Omental fat pad (tissue), 4 donors: ENCODE measurements at places on chromosomes 1 and 21. TPM values are rescaled to one million over a fixed set of nuclear protein-coding genes. Genes with fewer than 3 reads are reported as not detected.

Gene SLAMF9
- 7.2 TPM for total RNA-seq

Gene C1orf122
- 75.0 TPM for total RNA-seq

Gene C1orf87
- not detected for total RNA-seq

Gene BSND
- total RNA-seq: not detected

Gene CFHR4
- total RNA-seq: not detected

Gene UBQLN4
- 16.2 TPM for total RNA-seq

Gene GADD45A
- 32.1 TPM for total RNA-seq

Gene DENND2D
- 31.9 TPM for total RNA-seq

Gene HJV
- total RNA-seq: not detected

Gene METTL25B
- 25.4 TPM for total RNA-seq

Gene MCOLN3
- total RNA-seq: 5.3 TPM

Gene FCMR
- total RNA-seq: 9.5 TPM

Gene ETV3L
- total RNA-seq: not detected

Gene CAMTA1
- total RNA-seq: 57.8 TPM

Gene DCAF6
- 98.4 TPM for total RNA-seq

Gene TMEM201
- 5.2 TPM for total RNA-seq

Gene TMPRSS2
- total RNA-seq: not detected

Gene SPATA45
- not detected for total RNA-seq

Gene NFYC
- total RNA-seq: 29.8 TPM

Gene TMCO1
- total RNA-seq: 55.2 TPM

Gene LIN28A
- not detected for total RNA-seq

Gene NBPF4
- not detected for total RNA-seq

Gene SFT2D2
- total RNA-seq: 41.0 TPM

Gene HAO2
- not detected for total RNA-seq

Gene TMIGD3
- total RNA-seq: 4.4 TPM

Gene A3GALT2
- total RNA-seq: not detected

Gene ISG20L2
- total RNA-seq: 32.1 TPM

Gene OXCT2
- 0.24 TPM for total RNA-seq

Gene EFNA3
- total RNA-seq: 1.6 TPM

Gene S100A10
- 165 TPM for total RNA-seq

Gene GNG4
- total RNA-seq: 0.56 TPM

Gene CNIH3
- 4.0 TPM for total RNA-seq

Gene RGSL1
- total RNA-seq: 1.7 TPM

Gene UBE4B
- 33.3 TPM for total RNA-seq

Gene SMIM11
- total RNA-seq: 12.1 TPM

Gene CD1D
- 0.84 TPM for total RNA-seq

Gene TDRD10
- 8.7 TPM for total RNA-seq

Gene MATN1
- 0.28 TPM for total RNA-seq

Gene CEP170
- 41.6 TPM for total RNA-seq

Gene LCA5L
- total RNA-seq: 0.94 TPM

Gene CASZ1
- total RNA-seq: 7.3 TPM

Gene L1TD1
- not detected for total RNA-seq

Gene PKLR
- total RNA-seq: not detected

Gene G0S2
- 423 TPM for total RNA-seq

Gene CFAP107
- total RNA-seq: not detected

Gene SDHC
- total RNA-seq: 53.5 TPM

Gene IL24
- total RNA-seq: 65.1 TPM
